Activated naive CD4-positive, alpha-beta T cell treated with anti-CD3 and anti-CD28 coated beads, Interleukin-2, amount 50 U/mL, for 72 hours (primary cell): ENCODE measurements at places on chromosomes 11 and 22.

DNA sequence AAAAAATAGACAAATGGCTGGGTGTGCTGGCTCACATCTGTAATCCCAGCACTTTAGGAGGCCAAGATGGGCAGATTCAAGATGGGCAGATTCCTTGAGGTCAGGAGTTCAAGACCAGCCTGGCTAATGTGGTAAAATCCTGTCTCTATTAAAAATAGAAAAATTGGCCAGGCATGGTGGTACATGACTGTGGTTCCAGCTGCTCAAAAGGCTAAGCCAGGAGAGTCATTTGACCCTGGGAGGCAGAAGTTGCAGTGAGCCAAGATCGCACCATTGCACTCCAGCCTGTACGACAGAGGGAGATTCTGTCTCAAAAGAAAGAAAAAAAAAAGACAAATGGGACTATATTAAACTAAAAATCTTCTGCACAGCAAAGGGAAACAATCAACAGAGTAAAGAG is 55.4 kb downstream of the USP35 start:
- no peak for DNase-seq

DNA sequence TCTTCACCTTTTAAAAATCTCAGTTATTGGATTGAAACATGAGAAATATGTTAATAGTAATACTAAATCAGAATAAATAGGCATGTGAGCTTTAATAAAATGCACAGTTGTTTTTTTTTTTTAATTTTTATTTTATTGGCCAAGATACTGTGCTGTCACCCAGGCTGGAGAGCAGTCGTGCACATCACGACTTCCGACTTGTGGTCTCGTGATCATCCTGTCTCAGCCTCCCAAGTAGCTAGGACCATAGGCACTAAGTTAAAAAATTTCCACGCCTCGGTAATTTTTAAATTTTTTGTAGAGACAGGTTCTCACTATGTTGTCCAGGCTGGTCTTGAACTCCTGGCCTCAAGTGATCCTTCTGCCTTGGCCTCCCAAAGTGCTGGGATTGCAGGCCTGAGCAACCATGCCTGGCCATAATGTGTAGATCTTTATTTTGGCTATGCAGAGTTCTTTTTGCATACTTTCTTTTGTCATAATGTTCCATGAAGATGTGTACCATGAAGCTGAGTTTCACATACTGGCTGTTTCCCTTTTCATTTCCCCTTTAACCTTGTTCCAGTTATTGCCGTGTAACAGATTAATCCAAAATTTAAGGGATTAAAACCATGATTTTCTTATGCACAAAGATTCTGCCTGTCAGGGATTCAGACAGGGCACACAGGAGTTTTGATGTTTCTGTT is 16.0 kb downstream of the CAPRIN1 start:
- DNase-seq = no peak

DNA sequence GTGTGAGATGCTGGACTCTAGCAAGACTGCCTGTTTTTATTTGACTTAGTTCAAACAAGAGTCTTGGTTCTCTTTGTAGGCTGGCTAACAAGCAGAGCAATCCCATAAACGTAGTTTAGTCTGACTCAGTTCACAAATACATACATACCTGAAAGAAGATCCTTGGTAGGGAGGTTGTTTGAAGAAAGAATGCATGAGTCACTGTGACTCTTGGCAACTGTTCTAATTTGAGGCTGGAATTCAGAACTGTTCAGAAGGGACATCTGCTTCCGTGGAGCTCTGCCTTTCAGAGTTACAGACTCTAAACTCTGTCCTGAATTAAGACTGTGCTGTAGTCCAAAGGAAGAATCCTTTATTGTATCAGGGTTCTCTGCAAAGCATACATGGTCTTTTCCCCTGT is 32.2 kb downstream of the C2CD3 start:
- no peak for DNase-seq

GRCh38 chr11:18563090-18563730 is 25.3 kb downstream of the UEVLD start:
- DNase-seq = no peak

- no peak for DNase-seq
Observed at GRCh38 chr11:69052343-69053168, 3.8 kb downstream of the TPCN2 start.

DNA sequence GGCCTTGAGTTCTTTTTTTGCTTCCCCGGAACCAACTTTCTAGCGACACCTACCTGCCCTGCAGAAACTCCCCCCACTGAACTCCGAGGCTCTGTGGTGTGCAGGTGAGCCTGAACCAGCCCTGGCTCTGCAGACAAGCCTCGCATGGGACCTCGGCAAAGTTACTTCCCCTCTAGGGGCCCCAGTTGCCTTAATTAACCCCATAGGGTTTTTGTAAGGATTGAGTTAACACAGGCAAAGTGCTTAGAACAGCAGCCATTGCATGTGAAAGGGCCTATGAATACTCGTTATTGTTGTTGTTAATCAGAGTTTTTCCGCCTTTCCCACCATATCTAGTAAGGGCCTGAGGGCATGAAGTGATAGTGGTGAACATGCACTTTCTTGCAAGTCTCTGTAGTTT is 12.6 kb upstream of the SYT13 start:
- DNase-seq = no peak

DNA sequence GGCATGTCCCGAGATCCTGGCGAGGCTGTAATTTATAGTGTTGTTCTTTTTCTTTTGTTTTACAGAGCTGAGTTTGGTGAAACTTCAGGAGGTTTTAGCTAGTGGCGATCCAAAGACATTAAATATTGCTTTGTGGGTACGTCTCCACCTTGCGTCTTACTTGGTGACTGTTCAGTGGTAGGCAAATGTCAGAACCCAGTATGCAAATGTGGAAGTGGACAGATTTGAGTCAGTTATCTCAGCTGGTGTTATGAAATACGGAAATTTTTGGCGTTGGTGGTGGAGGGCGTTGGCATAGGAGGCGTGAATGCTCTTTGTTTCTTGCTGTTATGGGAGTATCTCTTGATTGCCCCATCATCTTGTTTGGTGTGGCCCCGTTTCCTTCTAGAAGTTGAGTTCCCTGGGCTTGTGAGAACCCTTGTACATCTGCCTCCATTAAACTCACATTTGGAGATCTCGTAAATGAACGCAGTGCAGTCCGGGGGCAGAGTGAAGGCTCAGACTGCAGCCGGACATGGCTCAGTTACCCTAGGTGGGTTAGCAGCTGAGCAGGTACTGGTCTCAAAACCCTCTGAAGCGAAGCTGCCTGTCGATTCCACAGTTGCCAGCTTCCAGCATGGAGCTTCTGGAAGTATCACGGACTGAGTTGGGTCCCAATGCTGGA is 39.9 kb downstream of the PTPRJ start:
- no peak for DNase-seq

DNA sequence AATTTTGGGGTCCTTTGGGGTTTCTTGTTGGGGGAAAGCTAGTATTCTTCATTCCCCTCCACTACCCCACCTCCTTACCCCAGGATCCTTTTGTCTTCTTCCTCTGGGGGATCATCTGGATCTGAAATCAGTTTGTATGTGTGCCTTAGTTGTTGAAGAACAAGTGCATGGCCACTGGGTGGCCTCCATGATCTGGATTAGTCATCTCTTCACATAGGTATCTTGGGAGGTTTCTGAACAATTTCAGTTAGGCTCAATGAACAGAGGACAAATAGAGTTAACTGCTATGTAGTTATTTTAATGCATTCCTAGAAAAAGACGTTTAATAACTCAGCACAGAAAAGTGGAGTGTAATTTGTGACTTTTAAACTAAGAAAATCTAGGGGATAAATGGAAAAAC is 7.1 kb upstream of the VWA5A start:
- DNase-seq = no peak
